ENCODE measurements at places on chromosomes 12 and 14. TPM values are rescaled to one million over a fixed set of nuclear protein-coding genes. Genes with fewer than 3 reads are reported as not detected.

CEBPE gene
- not detected for total RNA-seq

KRT3 gene
- total RNA-seq: not detected

PMCH gene
- not detected for total RNA-seq

MMP17 gene
- total RNA-seq: 13.1 TPM

LETMD1 gene
- 40.0 TPM for total RNA-seq

CALCOCO1 gene
- total RNA-seq: 72.6 TPM

GRCh38 chr14:72893636-72894322 lies at the start of gene DPF3:
DPF3 (minus strand) TSS chr14:72894101; CDS start chr14:72894088, 13 bp downstream.
- peak; percentile 73 for DNase-seq

DNA sequence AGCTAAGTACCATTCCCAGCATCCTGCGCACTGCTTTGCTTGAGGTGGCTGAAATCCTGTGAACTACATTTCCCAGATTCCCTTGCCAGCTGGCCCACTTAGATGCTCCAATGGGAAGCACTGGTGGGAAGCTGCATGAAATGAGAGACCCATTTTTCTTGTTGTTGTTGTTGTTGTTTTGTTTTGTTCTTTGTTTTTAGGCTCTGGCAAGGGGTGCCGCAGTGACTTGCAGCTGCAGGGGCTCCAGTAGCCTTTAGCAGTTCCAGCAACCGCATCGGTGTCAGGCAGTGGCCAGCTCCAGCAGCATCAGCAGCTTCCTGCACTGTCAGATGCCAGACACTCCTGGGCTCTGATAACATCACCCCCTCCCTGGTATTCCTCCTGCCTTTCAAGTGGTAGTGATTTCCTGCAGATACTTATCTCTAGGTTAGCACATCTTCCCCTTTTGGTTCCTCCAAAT lies 8.8 kb upstream of the EGLN3 start:
- no peak for DNase-seq

DNA sequence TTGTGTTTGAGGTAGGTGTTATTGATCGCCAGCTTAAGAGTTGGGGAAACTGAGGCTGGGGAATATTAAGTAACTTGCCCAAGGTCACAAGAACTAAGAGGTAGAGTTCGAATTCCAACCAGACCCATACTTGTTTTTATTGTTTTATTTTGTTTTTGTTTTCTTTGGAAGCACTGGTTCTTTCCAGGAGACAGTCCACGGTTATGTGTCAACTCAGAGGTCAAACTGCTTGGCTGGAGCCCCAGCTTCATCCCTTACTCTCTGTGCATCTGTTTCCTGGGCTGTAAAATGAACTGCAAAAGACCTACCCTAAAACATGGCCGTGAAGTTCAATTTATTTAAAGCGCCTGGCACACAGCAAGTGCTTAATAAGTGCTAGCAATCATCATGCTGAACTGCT lies 74.4 kb upstream of the MAP1LC3B2 start:
- DNase-seq: peak; percentile 62

DNA sequence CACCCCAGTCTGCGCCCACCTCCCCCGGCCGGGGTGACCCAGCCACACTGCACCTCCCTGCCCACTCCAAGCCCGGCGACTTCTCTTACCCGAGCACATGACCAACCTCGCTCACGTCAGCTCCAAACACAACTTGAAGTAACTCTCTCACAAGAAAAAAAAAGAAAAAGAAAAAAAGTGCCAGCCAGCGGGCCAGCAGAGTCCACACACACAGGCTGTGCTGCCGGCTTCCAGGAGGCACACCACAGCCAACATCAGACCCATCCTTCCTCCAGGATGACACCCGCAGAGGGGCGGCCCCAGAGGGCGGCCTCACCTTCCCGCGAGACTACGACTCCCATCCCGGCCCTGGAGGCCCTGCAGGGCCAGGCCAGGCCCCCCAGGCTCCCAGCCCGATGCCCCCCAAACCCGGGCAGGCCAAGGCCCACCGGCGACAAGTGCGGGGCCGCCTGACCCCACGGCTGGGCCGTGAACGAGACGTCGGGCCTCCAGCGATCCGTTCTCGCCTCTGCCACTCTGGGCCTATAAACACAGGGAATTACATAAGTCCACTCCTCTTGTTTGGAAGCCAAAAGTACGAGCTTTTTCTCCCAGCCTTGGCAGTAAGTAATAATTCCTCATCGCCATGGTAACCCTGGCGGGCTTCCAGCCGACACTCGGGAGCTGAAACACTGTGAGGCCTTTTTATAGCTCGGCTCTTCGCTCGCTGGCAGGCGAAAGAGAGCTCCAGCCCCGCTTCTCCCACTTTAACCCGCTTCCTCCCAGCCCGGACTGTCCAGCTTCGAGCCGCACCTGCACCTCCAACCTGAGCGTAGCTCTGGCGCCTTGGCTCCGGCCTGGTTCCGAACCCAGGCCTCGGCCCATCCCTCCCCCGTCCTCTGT lies 49.1 kb downstream of the NCOR2 start:
- DNase-seq: peak; percentile 99

- DNase-seq: no peak
Measured at GRCh38 chr12:96495841-96496545, 6.6 kb downstream of the CFAP54 start.

DNA sequence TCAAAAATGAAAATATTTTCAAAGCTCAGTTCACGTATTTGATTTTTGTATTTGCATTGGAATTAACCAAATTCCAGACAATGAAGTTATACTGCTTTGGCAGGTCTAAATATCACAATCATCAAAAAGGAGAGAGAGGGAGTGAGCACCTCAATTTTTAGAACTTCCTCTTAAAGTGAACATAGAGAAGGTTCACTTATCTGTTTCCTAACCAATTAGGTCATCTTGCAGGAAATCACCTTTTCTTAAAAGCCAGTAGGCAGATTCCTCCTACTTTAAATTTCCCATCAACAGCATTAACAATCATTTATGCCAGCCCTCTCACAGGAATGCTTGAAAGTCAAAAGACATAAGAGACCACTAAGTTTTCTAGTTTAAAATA lies 388.7 kb downstream of the ZFP36L1 start:
- DNase-seq: no peak

GRCh38 chr12:24414480-24414879 lies 465.0 kb upstream of the SOX5 start:
- DNase-seq: no peak

GRCh38 chr14:71166180-71166837 lies 259.1 kb downstream of the PCNX1 start:
- peak; percentile 54 for DNase-seq

DNA sequence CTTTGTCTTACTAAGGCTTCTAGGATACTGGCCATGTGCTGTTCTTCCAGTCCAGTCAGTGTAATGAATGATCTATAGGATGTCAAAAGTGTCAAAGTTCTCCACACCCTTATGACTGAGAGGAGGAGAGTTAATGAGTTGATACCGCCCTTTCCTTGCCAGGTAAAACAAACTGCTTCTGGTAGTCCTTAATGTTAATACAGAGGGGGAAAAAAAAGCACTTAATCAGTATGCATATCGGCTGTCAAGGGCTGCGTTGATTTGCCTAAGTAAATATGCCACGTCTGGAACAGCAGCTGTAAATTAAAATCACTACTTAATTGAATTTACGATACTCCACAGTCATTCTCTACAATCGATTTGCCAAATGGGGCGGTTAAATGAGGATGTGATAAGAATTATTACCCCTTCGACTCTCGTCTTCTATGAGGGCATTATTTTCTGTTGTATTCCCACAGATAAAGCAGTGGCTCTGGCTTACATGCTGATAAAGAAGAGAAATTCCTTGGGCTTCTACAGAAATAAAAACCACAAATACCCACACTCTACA lies 416.0 kb downstream of the KCNH5 start:
- no peak for DNase-seq

- DNase-seq: no peak
Measured at GRCh38 chr12:130186651-130187268, 24.5 kb downstream of the FZD10 start.

- DNase-seq: no peak
Measured at GRCh38 chr12:75960086-75960910, 71.3 kb downstream of the PHLDA1 start.

DNA sequence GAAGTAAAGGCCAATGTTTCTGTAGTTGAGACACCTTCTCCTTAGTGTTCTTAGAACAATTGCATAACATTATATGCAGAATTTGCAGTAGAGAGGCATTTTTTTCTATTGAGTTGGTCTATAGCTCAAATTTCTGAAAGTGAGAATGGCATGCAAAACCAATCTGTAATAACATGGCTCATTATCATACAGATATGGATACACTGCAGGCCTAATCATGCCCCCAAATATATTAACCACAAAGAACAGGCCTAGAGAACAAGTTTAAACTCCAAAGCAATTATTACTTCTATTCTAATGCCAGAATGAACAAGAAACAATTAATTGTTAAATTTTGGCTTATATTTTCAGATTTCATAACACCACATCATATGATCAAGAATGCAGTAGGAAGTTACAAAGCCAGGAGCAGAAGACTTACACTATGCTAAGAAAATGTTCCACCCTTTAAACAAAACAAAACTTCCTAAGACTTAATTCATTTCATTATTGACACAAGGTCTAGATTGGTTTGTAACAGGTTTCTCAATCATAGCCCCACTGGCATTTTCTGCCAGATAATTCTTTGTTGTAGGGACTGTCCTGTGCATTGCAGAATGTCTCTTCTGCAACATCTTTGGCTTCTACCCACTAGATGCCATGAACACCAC lies 26.9 kb downstream of the TMTC1 start:
- no peak for DNase-seq

DNA sequence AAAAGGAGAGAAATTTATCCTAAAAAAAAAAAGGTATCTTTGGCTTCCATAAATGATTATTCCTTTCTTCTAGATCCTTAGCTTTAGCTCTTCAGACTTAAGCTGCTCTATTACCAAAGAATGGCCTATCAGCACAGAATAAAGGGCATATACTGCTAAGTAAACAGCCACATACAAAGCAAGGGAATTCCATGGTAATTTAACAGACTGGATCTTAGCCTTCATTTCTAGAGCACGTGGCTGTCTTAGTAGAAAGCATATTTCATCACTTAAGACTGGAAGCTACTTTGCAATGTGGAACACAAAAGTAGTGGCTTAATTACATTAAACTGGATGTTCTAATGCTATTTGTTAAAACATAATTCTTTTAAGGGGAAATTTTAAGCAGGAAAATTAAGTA lies 23.1 kb downstream of the TMED10 start:
- DNase-seq: no peak

DNA sequence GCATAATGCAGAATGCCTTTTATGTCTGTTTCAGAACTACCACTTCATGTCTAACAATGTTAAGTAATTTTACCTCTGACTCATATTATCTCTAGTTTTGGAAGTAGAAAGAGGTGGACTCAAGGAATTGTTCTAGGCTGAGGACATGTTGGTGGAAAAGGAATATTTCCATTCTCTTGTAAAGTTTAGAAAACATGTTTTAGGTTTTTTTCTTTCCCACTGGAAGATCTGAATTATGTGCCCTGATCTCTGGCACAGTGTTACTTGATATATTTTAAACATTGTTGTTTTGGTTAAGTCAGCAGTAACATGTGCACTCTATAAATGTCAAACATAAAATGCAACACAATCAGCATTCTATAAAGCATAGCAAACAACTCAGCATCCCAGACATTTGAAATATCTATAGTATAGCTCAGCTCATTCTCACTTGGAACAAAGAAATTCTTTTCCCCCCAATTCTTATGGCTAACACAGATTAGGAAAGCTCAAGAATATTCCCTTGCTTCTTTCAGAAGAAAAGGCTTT lies 202.3 kb downstream of the STXBP6 start:
- no peak for DNase-seq

DNA sequence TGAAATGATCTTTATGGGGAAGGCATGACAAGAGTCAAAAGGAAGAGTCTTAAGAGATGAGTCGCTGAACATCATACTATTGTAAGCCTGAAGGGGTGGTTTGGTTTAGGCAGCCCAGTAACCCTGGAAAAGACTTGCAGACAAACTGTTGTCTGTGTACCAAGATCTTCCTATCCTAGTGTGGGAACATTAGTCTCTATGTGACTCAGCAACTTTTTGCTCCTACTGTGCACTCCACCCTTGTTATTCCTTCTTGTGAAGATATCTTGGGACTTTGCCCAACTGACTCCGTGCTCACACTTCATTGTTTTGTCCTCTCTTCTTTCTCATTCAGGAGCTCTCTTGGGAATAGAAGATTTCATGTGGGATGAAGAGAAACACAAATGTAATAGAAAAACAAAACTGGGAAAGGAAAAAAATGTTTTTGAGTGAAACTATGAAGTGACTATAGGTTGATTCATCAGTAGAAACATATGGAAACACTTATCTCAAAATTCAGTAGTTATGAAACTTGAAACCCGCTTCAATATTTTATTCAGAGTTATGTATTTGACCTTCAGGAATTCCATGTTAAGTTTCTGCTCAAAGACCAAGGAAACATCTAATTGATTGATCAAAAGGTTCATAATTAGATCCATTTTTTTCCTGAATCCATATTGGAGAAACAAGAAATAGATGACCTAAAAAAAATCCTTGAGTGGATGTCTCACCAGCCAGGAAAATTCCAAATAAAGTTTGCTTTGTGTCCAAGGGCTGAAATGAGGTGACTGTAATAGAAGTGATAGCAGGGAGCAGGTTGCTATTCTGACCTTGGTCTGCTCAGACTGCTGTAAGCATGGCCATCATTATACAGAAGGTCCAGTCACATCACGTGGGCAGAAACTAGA lies 67.2 kb downstream of the BTG1 start:
- no peak for DNase-seq

DNA sequence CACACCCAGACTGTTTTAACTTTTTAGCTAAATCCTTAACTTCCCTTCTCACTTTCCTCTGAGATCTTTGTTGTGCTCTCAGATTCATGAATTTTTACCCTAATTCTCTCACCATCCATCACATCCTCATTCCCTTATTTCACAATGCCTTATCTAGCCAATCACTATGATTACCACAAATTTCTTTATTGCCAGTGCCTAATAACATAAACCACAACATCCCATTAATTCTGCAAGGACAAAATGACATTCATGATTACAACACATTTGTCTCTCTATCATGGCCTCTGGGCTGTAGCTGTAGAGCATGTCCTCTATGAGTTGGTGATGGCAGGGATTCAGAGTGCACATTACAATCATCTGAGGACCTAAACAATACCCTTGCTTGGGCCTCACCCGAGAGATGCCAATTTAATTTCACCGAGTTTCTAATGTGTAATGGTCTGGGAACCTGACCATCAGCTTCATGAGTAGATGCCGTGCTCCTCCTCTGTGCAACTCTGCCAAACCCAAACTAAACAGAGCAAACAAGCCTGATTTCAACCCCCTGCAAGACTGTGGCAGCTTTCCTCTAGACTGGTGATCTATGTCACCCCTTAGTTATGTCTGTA lies 99.3 kb downstream of the SPTSSA start:
- no peak for DNase-seq

- no peak for DNase-seq
Measured at GRCh38 chr12:100868487-100868886, 73.9 kb downstream of the ANO4 start.

DNA sequence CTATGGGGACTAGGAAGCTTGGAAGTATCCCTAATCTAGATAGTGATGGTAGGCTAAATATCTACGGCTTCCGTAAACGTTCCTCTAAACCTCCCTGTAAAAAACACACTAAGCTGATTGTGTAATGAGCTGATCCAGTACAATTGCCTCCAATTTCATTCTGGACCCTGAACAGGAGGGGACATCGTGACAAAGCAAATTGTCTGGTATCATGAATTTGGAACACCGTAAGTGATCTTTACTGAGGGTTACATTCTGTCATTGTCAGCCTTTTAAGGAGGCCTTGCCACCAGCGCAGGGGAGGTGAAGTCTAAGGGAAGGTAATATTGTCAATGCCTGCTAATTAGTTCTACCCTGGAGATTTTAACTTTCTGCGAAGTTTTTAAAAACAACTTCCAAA lies 487 bp upstream of the MGST1 start:
- DNase-seq: no peak
